Naive thymus-derived CD4-positive, alpha-beta T cell (primary cell): ENCODE measurements at places on chromosomes 7 and 10. TPM values are rescaled to one million over a fixed set of nuclear protein-coding genes. Genes with fewer than 3 reads are reported as not detected.

GRCh38 chr10:95392681-95393164, 101.9 kb upstream of the PDLIM1 start:
- no peaks in the 10 kb centered on the region for H3K4me1 ChIP-seq
- H3K27me3 ChIP-seq = no peaks in the 10 kb centered on the region
- no peak overlapping the region for H3K4me3 ChIP-seq
- no peaks in the 10 kb centered on the region for H3K36me3 ChIP-seq
- H3K27ac ChIP-seq = no peak overlapping the region
- DNase-seq = no peak

- H3K27ac ChIP-seq = peak within 1 kb of the TSS; percentile 69
- H3K4me3 ChIP-seq = peak within 1 kb of the TSS; percentile 85
- peaks cover 12% of the 10 kb centered on the region for H3K4me1 ChIP-seq
- no peaks in the 10 kb centered on the region for H3K36me3 ChIP-seq
Measured at GRCh38 chr7:142854372-142855113, at the start of gene EPHB6. EPHB6 (plus strand) TSS chr7:142855076; CDS start chr7:142863228, 8,152 bp downstream.

- H3K36me3 ChIP-seq = no peaks in the 10 kb centered on the region
- H3K4me1 ChIP-seq = no peaks in the 10 kb centered on the region
- no peak overlapping the region for H3K4me3 ChIP-seq
Measured at GRCh38 chr10:90939116-90939515, 18.2 kb upstream of the ANKRD1 start.

GRCh38 chr7:79982141-79982770, 152.4 kb upstream of the GNAI1 start:
- DNase-seq = no peak
- H3K36me3 ChIP-seq = no peaks in the 10 kb centered on the region
- H3K4me3 ChIP-seq = no peak overlapping the region
- H3K27me3 ChIP-seq = no peaks in the 10 kb centered on the region
- H3K27ac ChIP-seq = no peak overlapping the region

DNA sequence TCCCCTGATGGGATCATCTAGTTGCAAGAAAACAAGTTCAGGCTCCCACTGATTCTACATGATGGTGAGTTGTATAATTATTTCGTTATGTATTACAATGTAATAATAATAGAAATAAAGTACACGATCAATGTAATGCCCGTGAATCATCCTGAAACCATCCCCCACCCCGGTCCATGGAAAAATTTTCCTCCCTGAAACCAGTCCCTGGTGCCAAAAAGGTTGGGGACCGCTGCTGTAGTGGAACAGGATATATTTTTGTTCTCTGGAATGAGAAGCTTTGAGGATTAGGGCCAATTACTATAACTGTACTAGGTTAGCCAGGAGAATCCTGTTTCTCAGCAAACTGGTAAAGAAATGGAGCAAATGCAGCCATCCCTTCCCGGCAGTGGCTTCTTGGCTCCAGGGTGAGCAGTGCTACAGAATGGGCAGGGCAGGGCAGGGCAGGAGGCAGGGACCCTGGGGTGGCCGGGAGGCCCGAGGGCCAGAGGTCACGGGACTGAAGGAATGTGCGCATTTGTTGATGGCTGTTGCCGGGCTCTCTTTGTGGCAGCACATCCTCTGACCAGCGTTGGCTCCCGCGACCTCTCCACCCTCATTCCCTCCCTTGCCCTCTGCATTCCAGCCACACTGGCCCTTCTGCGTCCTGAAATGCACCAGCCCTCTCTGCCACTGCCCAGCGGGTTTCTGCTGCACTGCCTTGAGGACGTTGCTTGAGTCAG, 162.3 kb upstream of the NPS start:
- H3K27ac ChIP-seq = no peak overlapping the region
- H3K27me3 ChIP-seq = no peaks in the 10 kb centered on the region
- no peak overlapping the region for H3K4me3 ChIP-seq

GRCh38 chr10:88187472-88187871, 324.0 kb downstream of the PTEN start:
- DNase-seq = no peak
- H3K4me1 ChIP-seq = no peaks in the 10 kb centered on the region
- H3K4me3 ChIP-seq = no peak overlapping the region
- H3K27me3 ChIP-seq = no peaks in the 10 kb centered on the region
- H3K36me3 ChIP-seq = no peaks in the 10 kb centered on the region

The TUBAL3 gene
- total RNA-seq = not detected in 2 replicates

The NPSR1 gene
- total RNA-seq = not detected

The MCM10 gene
- 0.42 TPM for total RNA-seq

The ZNF138 gene
- 9.8 and 10.6 TPM in 2 replicates for total RNA-seq
